ENCODE measurements at places on chromosomes 11 and 22.

DNA sequence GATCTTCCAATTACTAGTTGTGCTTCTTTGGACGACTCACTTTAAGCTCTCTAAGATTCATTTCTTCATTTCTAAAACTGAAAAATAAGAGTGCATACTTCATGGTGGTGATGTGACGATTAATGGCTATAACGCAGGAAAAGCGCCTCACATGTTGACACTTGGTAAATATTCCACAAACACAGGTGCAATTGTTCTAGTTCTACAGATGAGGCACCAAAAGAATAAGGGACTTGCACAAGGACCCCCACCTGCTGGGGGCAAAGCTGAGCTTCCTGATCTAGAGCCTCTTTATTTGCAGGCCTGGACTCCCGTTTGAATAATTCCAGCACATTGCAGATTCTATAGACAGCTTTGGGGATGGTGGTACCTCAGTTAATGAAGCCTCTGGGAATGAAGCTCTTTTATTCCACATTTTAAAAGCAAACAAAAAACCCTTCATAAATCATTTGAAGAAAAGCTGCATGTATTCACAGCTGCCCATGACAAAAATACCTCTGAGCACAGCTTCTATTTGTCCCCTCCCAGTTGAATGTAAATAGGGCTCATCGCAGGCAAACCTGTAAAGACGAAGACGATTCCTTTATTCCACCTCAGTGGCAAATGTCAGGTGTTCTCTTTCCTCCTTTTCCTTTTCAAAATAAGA, 14.9 kb upstream of the CADM1 start:
- DNase-seq, result no peak

- no peak for DNase-seq
These were observed 1.6 kb downstream of the IPO7 start for GRCh38 chr11:9386086-9386485.

- DNase-seq, result no peak
These were observed 698 bp upstream of the ANAPC15 start for GRCh38 chr11:72112978-72113808.

DNA sequence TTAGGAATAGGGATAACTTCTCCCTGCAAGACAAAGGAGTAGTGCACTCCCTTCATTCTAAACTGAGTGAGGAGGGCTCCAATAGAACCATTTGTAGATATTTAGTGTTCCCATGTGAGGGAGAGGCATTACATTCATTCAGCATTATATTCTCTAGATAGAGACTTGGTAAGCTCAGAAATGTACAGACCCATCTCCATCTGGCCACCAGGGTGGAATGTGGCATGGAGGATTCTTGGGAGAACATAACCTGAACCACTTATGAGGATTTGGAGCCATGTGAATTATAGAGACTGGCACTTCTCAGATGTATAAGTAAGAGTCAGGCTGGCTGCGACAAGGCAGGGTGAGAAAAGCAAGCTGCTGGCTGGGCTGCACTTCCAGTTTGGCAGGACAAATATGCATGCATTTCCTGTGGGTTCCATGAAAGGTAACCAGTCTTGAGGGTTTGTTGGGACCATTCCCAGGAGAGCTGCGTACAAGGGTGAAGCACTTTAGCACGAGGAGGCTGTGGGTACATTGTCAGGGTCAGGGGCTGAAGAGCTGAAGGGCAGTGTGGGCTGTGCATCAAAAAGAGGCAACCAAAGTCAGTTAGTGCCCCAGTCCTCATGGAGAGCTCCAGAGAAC, 9.2 kb downstream of the RRP8 start:
- DNase-seq, result no peak

DNA sequence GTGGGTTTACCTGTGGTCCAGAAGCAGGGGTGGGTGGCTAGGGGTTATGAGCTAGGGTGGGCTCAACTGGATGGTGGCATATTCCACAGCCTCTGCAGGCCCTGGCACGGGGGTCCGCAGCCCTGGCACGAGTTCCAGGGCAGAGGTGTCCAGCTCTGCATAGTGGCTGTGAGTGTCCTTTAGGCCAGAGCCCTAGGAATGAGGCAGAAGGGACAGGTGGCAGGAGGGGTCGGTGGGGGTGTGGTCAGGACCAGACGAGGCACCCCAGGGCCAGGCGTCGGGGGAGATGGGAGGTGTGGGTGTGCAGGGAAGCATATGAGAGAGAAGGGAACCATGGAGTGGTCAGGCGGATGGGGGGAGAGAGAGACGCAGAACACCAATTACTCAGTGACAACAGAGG, 99.9 kb downstream of the NECTIN1 start:
- no peak for DNase-seq

DNA sequence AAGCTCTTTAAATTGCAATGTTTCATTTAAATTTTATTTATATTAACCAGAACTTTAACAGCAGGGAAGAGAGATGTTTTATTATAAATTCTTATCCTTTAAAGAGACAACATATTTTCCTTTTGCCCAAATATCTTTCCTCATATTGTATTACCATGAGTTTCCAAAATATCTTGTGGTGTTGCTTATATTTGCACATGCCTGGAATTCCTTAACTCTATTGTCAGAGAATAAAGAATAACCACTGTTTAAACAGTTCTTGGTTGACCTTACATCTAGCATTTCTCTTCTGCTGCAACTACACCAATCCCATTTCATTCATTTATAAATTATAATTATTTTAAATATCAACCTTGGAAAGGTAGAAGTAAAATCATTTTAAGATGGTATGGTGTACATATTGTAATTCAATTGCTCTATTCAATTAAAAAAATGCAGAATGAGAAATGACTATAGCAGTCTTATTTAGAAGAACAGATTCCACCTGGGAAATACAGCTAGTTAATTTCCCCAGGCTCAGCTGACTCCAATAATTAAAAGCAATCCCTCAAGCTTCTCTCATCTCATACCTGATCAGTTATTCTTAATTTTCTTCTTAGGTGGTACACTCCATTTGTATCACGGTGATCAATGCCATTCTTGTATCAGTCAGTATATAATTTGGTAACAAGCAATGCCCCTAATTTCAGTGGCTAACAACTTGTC, 923.3 kb downstream of the KCNA4 start:
- no peak for DNase-seq

DNA sequence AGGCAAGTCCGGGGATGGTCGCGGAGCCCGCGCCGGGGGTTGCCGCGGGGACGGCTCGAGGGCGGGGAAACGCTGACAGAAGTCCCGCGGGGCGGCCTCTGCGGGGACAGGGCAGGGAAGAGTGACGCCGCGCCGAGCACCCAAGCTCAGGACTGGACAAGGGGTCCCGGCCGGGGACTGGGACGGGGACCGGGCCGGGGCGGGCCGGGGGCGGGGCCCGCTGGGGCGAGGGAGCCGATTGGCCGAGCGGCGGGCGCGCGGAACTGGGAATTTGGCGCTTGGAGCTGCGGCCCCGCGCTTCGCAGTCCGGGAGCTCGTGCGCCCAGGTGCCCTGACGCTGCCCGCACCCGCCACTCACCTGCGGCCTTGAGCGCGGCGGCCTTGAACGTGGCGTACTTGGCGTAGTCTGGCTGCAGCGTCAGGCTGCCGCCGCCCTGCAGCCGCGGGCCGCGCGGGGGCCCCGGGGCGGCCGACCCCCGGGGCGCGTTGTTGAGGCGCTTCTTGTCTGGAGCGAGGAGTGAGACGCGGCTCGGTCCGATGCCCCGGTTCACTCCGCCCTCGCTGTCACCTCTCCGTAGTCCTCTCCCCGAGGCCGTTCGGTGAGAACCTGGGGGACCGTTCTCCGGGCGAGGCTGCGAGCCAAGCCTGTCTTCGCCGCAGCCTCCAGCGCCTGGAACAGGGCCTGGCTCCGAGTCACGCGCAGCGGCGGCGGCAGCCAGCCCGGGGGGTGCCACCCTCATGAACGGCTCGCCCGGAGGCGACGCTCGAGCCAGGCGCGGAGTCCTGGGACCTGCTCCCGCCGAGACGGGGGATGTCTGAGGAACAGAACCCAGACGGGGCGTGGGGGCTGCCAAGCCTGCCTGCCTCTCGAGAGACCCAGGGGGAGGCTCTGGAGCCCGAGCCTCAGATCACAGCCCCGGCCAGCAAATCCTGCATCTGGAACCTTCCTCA, 4.5 kb downstream of the SHISA8 start:
- DNase-seq, result no peak
